ENCODE measurements at places on chromosomes 4 and X.

GRCh38 chr4:76987153-76987591, 37.6 kb downstream of the SEPTIN11 start:
- peak; percentile 50 for DNase-seq

GRCh38 chr4:106160560-106160959, 155.4 kb downstream of the TBCK start:
- no peak for DNase-seq

DNA sequence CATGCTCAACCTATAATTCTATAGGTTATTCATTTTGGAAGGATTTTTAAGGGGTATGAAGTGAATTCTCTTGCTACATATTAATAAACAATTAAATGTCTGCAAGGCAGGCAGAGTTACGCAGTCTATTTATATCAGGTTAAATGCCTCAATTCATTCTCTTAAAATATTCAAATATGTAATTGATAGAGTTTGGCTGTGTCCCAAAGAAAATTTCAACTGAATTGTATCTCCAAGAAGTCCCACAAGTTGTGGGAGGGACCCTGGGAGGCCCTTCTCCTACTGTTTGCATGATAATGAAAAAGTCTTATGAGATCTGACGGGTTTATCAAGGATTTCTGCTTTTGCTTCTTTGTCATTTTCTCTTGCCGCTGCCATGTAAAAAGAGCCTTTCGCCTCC, 576.1 kb downstream of the TMA16 start:
- no peak for DNase-seq

- DNase-seq: no peak
These were observed 21.1 kb downstream of the KIT start for GRCh38 chr4:54678826-54679225.

DNA sequence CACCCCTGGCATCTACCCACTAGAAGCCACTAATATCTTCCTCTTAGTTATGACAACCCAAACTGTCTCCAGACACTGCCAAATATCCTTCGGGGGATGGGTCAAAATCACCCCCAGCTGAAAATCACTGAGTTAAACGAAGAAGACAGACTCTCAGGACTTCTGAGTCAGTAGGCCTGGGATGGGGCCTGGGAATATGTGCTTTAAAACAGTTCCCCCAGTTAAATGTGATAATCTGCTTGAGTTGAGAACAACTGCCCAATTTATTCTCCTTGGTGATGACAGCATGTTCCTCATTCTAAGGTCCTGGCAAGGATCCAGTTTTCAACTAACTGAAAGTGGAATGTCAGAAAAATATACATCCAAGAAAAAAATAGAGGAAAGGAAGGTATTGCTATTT, 52.4 kb downstream of the CBLL2 start:
- DNase-seq: no peak

DNA sequence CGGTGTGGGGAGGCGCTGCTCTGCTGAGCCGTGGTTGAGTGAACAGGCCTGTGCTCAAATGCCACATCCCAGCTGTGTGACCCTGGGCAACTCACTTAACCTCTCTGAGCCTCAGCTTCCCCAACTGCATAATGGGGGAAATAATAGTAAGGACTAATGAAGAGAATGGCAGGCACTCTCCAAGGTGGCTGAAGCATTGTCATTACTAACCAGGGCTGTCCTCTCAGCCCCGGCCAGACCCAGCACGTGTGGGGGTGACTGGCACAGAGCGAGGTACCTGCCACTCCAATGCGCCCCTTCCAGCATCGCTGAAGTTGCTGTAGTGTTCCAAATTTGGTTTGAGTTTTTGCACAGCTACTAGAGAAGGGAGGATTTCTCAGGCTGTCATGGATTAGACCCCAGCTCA, 80.0 kb downstream of the ABLIM2 start:
- no peak for DNase-seq

GRCh38 chr4:86441175-86441936, 81.5 kb upstream of the MAPK10 start:
- no peak for DNase-seq

DNA sequence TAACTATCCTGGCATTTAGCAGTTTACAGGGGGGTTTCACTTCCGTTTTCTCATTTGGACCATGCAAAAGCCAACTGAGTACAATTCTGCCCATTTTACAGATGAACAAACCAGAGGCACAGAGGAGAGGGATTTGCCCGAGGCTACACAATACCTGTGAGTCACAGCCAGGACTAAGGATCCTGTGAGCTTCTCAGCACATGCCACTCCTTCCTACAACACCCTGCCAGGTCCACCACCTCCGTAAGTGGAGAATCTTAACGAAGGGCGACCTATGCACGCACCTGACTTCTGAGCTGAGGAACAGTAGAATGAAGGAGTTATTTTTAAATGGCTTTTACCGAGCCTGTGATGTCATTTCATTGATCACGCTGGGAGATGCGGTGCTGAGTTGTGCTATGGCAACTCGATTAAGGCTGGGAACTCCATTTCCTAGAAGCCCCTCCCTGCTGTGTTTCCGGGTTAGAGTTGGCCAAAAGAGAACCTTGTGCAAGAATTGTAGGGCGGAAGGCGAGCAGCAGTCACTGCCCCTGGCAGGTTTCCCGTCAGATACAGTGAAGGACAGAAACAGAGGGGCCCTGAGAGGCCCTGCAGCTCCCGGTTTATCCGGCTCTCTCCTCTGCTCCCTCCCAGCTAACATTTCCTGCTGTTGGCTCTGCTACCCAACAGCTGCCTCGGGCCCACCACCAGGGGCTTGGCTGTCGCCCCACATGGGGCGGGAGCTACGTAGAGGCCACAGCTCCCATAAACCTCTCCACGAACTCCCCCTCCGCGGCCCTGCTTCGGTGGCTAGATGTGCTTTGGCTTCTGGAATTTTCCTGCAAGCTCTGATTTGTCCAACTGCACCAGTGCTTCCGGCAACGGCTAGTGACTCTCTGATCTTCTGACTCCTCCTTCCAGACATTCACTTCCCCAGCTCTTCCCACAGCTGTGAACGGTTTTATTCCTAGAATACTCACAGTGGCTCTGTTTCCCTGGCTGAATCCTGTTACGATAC, 75.1 kb upstream of the USP9X start:
- peak; percentile 50 for DNase-seq

DNA sequence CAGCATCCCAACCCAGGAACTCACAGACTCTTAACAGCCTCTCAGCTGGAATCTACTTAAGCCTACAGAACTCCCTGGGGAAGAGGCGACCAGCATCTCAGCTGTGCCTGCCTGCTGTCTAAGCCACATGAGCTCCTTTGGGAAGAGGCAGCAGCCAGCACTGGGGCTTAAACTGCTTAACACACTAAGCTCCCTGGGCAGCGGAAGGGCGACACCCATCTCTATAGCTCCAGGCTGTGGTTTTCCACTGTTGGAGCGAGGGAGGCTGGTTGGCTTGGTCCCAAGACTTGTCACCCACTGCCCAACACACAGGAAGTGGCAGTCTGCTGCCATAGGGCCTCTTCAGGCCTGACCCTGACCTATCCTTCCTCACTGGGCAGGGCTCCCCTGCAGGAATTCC, 1544.1 kb upstream of the ADGRL3 start:
- DNase-seq: no peak

GRCh38 chrX:137926090-137926489, 360.2 kb downstream of the ZIC3 start:
- DNase-seq: no peak

DNA sequence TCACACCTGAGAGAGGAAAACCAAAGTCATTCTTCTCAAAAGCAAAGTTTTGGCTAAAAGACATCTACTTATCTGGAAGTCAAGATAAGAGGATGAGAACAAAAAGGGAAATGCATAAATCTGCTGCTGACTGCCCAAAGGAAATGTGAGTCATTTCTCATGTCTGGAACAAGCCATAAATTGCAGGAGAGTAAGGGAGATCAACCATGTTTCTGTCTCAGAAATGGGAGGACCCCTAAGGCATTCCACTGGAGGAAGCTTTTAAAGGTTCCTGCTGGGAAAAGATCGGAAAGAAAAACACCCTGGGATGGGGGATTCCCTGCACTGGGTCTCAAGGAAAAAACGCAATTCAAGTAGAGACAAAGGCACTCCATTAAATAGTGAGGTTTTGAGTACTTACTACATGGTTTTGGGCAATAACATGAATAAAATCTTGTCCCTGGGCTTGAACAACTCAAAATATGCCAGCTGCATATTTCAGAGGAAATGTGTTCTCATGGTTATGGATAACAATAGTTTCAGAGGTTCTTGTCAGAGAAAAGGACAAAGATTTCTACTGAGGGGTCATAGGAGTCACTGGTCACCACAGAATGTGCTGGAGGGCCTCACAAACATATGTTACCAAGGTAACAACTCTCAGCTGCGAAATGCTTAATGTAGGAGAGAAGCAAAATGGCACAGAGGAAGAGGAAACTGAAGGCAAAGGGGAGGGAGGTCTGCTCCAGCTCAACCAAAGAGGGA, 19.3 kb downstream of the GPR143 start:
- no peak for DNase-seq

DNA sequence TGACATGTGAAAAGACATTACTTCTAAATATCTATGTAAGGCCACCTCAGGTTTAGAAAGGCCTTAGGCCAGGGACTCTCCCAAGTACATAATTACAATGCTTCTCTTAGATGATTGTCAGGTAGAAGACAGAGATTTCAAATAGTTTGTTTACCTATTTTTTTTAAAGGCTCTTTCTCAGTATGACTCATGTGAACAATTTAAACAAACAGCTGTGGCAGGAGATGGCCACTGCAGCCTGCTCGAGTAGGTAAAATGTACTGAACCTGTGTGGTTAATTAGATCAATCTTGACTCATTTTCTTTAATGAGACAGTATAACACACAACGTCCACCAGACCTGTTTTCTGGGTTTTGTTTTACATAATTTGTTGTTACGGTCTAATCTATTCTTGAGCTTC, 50.2 kb downstream of the LEF1 start:
- DNase-seq: no peak

DNA sequence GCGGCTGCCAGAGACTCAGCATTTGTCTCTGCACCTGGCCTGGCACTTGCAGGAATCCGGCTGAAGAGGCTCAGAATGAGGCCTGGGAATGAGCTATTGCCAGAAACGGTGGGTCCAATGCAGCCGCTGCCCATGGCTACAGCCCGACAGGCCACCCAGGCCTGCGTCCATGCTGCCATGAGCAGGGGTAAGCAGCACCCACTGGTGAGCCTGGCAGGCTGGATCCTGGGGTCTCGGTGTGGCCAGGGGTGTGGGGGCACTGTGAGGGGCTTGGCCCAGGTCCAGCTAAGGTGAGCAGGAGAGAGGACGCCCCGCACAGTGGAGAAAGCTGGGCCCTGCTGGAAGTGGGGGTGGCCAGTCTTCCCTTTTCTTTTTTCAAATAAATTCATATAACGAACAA, 60.3 kb upstream of the MXD4 start:
- no peak for DNase-seq

DNA sequence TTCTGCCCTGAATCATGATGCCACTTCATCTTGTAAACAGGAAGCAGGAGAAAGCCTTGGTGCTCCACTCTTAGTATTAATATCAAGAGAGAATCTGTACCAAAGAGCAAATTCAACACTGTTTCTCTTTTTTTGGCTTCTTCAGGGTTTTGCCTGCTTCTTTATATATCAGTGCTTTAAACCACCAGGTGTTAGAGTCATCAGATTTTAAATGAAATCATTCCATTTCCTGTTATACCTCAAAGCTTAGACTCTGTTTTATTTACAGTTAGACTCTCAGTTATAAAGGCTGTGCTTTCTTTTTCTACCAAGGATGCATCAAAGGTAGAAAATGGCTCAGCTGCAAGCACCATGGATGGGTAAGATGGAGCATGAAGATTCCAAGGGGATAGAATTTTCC, 350.9 kb downstream of the CAMK2D start:
- DNase-seq: no peak

DNA sequence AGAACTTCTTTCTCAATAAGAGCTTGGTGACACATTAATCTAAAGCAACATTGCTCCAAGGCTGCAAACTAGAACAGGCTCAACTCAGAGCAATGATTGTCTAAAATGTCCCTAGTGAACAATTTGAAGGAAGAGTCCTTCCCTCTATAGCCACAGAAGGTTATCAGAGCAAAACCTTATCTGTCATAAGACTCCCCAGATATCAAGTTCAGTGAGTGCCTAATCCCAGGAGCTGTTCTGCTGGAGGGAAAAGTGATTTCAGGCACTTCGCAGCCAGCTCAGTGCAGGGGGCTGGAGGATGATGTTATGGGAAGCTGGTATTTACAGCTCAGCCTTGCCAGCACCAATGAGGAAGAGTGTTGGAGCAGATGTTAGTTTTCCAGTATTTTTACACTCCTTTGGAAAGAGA, 497.5 kb downstream of the INPP4B start:
- DNase-seq: no peak

GRCh38 chr4:112968451-112969159, 80.8 kb upstream of the ANK2 start:
- DNase-seq: peak; percentile 27

GRCh38 chrX:153770601-153771414, 6.8 kb downstream of the PLXNB3 start:
- DNase-seq: peak; percentile 17

GRCh38 chrX:129525162-129525561, 1.9 kb upstream of the SMARCA1 start:
- no peak for DNase-seq

GRCh38 chr4:124427095-124427767, 285.3 kb downstream of the ANKRD50 start:
- DNase-seq: no peak
